Activated naive CD4-positive, alpha-beta T cell treated with anti-CD3 and anti-CD28 coated beads, Interleukin-2, amount 50 U/mL, for 16 hours (primary cell): ENCODE measurements at places on chromosomes 7 and 10.

DNA sequence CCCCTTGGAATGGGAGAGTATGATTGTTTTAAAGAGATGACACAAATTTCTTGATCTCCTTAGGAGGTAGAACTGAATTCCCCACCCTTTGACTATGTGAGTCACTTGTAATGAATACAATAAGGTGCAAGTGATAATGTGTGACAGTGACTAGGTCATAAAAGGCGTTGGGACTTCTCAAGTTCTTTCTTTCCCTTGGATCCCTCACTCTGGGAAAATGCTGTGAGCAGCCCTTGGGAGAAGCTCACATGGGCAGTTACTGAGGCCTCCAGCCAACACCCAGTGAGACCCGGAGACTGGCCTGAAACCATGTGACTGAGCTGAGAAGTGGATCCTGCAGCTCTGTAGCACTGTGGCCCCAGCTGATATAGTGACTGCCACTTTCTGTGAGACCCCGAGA, 66.4 kb upstream of the FAM180A start:
- DNase-seq: no peak

- no peak for DNase-seq
These were observed 17.9 kb downstream of the BTAF1 start for GRCh38 chr10:91941426-91941825.

- no peak for DNase-seq
These were observed 30.0 kb upstream of the PRKAR2B start for GRCh38 chr7:107014387-107015023.

DNA sequence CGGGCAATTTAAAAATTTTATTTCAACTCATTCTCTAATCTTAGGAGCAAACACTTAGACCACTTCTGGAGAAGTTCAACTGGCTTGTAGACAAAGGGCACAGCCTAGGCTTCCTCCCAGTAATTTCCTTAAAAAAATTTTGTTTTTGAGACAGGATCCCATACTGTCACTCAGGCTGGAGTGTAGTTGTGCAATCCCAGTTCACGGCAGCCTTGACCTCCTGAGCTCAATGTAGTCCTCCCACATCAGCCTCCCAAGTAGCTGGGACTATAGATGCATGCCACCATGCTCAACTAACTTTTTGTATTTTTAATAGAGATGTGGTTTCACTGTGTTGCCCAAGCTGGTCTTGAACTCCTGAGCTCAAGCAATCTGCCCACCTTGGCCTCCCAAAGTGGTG, 38.4 kb downstream of the BAMBI start:
- DNase-seq: no peak

- peak; percentile 20 for DNase-seq
These were observed 1.3 kb downstream of the NFE2L3 start for GRCh38 chr7:26153241-26153822.

GRCh38 chr7:122791959-122792545, 89.3 kb upstream of the RNF148 start:
- no peak for DNase-seq

GRCh38 chr7:156157409-156158012, 345.2 kb upstream of the SHH start:
- DNase-seq: no peak

DNA sequence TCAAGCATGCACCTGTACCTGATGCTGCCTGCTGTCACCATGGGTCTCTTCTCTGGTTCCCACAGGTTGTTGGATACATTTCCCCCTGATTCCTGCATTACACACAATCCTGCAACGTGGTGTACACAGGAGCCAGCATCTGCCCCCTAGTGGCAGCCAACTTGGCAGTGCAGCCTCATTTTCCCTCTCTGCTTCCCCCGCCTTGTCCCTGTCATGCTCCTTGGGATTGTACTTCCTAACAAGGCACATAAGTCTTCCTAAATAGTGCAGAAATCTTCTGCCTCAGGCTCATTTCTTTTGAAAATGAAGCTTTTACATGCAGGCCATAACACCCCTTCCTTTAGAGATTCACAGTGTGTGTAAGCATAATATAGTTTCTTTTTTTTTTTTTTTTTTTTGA, 387.5 kb downstream of the CCSER2 start:
- DNase-seq: no peak

GRCh38 chr10:7542189-7542914, 124.4 kb downstream of the ITIH5 start:
- DNase-seq: no peak

DNA sequence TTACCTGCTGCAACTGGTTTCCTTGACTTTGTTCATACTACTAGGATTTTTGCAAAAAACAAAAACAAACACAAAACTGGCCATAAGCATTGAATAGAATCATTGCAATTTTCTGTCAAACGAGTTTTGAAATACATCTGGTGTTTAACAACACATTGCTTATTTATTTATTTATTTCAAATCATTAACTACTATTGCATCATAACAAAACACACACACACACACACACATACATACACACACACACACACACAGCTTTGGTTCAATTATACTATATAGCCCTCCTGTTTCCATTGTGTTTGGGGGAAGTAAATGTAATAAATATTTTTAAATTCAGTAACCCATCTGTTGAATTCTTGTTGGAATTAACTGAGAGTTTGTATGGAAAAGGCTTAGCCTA, 43.8 kb downstream of the NRG3 start:
- DNase-seq: no peak

DNA sequence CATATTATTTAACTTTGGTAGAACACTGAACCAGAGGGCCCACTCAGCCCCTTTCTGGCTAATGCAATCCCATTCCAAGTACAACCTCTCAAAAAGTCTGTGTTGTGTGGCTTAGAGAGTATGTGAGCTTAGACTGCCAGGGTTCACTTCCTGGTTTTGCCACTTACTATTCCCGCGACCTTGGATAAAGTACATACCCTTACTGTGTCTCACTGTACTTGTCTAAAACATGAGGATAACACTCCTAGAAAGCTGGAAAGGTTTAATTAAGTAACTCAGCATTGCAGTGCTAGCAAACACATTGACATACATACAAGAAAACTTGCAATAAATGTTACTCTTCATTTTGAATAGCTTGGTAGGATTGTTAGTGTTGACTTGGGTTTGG, 215.8 kb downstream of the CHCHD3 start:
- no peak for DNase-seq

DNA sequence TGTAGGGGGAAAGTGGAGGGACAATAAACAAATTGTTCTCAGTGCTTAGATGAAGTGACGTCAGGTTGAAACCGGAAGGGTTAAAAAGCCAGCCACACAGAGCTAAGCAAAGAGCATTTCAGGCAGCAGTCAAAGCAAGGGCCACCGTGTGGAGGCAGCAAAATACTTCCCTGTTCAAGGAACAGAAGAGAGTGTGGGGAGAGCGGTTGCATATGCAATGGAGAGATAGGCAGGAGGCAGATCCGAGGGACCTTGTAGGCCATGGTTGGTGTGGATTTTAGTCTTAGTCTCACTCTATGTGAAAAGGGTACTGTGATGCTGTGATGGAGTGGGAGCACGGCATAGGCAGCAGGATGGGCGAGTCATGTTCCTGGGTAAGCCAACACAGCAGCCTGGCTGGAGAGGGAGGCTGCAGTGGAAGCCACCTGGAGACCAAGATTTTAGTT, 3.8 kb upstream of the STN1 start:
- DNase-seq: peak; percentile 16

DNA sequence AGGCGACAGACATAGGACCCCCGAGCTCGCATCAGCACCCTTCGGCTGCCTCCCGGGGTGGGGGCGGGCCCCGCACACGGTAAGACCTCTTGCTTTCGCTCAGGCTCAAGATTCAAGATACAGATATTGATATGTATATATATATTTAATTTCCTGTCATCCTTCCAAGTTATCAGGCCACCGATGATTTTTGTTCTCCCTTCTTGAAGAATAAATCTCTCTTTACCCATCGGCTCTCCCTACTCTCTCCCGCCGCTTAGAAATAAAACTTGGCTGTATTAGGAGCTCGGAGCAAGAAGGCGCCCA, 603 bp downstream of the ADRA2A start:
- DNase-seq: no peak

GRCh38 chr10:70733051-70733450, 52.1 kb downstream of the TBATA start:
- no peak for DNase-seq

GRCh38 chr10:31871266-31872065, 57.2 kb downstream of the ARHGAP12 start:
- DNase-seq: no peak

DNA sequence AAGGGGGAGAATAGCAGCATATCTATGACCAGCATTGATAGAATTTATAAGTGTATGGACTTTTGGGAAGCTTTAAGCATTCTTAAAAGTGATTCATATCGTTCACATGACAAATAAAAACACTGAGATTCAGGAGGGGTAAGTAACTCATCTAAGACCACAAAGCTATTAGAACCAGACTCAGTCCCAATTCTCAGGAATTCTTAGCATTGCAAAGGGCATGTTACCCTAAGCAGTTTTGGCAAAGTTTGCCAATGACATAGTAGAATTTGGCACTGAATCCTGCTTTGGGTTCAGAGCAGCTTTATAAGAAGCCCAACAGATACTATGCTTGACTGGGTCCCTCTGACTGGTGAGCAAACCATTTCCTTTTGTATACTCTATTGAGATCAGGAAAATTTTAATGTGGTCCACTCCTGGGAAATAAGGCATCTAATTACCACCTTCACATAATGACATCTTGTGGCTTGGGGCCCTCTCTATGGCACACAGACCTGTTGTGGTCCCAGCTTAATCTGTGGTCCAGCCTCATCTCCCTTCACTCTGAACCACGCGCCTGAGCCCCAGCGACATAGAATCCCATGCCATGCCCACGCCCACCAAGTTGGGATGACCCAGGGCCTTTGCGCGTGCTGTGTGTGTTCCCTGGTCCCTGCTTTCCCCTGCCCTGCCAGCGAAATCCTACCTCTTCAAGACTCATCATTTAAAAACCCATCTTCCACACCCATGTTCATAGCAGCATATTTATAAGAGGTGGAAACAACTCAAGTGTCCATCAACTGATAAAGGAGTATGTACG, 37.5 kb upstream of the DOCK1 start:
- no peak for DNase-seq

GRCh38 chr10:24355056-24355688, 146.2 kb downstream of the KIAA1217 start:
- DNase-seq: no peak

GRCh38 chr10:13973742-13974141, 357.0 kb downstream of the FRMD4A start:
- no peak for DNase-seq
